CD4-positive, alpha-beta T cell treated with Interleukin-10 for 1 hour (primary cell): ENCODE measurements at places on chromosomes 1 and 21.

- no peak for DNase-seq
Measured at GRCh38 chr1:41442697-41443251, 41.7 kb downstream of the EDN2 start.

GRCh38 chr21:29448766-29449165 lies 150.0 kb downstream of the BACH1 start:
- no peak for DNase-seq

DNA sequence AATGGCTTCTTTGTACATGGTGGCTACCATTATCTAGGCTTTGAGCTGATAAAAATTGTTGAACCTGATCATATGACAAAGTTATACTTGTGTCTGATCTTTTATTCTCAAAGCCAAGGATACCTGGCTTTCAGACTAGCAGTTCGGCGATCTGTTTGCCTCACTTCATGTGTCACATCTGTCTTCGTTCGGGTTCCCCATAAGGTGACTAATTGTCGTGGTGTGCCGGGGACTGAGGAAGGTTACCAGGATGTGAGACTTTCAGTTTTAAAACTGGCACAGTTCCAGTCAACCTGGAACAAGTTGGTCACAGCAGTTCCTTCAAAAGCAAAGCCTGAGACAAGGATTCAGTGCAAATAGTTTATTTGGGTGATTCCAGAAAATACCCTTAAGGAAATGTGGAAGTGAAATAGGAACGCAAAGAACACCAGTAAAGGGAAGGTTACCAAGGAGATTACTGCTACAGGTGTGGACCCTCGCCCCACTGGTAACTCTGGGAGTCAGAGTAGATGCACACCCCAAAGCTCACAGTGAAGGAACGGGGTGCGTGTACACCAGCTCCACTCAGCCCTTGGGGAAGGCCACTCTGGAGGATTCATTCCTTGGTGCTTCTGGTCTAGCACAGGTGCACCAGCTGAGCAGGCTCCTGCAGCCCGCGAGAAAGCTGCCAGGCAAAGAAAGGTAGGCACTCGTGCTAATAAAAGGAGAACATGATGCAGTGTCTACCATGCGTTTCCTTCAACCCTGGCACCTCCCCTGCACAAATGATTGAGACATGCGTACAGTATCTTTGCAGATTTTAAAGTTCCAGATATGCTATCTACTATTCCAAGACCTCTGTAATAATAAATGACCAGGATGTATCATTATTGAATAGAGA lies 69.0 kb downstream of the VWA5B1 start:
- DNase-seq: no peak

- DNase-seq: no peak
Measured at GRCh38 chr1:85612704-85613361, 32.3 kb downstream of the CCN1 start.

DNA sequence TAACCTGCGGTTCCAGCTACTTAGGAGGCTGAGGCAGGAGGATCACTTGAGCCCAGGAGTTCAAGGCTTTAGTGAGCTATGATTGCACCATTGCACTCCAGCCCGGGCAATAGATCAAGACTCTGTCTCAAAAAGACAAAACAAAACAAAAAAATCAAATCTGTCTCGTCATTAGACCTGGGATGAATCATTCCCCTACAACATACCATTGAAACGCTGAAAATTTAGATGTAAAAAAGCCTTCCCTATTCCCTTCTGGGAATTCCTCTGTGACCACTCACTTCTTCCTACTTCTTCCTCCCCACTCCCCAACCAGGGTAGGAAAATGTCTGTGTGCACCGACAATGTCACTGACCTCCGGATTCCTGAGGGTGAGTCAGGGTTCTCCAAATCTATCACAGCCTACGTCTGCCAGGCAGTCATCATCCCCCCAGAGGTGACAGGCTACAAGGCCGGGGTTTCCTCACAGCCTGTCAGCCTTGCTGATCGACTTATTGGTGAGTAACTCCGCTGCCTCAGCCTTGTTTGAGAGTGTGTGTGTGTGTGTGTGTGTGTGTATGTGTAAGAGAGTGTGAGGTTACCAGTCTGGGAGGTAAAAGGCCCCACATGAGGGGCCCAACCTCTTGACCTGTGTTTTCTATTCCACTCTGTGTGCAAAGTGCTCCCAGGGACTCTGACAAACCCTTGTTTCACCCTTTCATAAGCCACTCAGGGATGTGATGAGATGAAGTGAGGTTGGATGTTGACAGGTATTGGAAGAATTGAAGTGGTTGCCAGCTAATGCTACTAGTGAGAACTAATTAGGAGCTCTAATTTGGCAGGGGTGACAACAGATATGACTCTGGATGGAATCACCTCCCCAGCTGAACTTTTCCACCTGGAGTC lies 16.3 kb upstream of the SARS1 start:
- no peak for DNase-seq

DNA sequence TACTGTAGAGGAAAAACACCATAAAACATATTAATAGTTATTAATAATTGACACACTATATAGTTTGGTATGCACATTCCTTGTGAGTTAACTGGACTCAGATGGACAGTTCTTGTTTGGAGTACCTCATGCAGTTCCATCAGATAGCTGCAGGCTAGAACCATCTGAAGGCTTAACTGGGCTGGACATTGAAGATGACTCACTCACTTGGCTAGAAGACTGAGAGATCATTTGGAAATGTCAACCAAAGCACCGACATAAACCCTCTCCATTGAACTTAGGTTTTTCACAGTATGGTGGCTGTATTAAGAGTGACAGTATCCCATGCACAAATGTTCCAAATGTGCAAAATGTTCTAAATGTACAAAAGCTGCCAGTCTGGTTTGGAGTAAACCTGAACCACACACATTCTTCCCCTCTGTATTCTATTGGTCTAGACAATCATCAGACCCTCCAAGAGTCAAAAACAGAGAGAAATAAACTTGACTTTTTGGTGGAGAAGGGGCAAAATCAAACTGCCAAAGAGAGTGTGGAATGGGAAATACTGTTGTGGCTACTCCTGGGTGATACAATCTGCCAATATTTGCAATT lies 708.4 kb downstream of the KCNT2 start:
- DNase-seq: no peak

GRCh38 chr21:34143685-34144182 lies 70.4 kb downstream of the MRPS6 start:
- no peak for DNase-seq

GRCh38 chr1:54397090-54397591 lies 9.1 kb downstream of the SSBP3 start:
- DNase-seq: no peak

DNA sequence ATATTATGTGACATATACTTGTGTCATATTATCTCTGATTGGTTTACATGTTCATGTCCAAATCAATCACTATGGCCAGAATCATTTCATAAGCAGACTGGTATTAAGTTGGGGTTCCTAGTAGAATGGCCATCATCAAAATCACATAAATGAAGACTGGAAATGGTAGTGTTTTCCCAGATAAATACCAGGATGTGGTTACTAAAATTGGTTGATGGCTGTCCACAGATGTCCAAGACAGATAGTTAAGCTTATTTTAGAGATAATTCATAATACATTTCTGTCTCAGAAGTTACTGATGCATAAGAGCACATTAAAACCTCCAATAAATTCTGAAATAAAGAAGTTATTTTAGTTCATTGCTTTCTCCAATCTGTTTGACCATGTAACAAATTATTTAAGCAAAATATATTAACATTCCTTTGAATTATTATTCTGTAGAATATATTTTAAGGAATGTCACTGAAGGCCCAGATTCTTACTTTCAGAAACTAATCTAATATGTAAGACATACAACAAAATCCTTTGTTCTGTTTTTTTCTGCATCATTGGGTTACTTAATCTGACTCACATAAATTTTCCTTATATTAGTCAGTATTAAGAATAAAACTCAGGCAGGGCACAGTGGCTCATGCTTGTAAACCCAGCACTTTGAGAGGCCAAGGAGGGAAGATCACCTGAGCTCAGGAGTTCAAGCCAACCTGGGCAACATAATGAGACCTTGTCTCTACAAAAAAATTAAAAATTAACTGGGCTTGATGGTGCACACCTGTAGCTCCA lies 483.9 kb downstream of the PTPRC start:
- no peak for DNase-seq

DNA sequence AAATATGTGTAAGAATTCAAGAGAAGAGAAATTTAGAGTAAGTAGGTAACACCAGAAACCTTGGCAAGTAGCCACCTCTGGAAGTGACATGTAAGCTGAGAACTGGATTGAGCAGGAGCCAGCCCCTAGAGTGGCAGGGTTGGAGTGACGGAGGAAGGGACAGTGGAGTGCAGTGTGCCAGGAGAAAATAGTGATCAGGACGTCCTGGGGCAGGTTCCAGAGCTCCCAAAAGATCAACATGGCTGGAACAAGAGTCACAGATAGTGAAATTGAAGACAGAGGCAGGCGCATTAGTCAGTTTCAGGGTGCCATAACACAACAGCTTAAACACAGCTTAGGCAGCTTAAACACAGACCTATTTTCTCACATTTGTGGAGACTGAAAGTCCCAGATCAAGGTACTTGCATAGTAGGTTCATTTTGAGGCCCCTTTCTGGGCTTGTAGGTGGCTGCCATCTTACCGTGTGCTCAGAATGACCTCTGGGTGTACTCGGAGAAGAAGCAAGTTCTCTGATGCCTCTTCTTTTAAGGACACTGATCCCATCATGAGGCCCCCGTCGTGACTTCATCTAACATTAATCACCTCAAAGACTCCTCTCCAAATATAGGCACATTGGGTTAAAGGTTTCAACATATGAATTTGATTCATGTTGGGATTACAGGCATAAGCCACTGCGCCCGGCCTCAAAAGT lies 37.2 kb downstream of the GNPAT start:
- DNase-seq: no peak

- no peak for DNase-seq
Measured at GRCh38 chr21:33035147-33035546, 9.4 kb downstream of the OLIG2 start.

DNA sequence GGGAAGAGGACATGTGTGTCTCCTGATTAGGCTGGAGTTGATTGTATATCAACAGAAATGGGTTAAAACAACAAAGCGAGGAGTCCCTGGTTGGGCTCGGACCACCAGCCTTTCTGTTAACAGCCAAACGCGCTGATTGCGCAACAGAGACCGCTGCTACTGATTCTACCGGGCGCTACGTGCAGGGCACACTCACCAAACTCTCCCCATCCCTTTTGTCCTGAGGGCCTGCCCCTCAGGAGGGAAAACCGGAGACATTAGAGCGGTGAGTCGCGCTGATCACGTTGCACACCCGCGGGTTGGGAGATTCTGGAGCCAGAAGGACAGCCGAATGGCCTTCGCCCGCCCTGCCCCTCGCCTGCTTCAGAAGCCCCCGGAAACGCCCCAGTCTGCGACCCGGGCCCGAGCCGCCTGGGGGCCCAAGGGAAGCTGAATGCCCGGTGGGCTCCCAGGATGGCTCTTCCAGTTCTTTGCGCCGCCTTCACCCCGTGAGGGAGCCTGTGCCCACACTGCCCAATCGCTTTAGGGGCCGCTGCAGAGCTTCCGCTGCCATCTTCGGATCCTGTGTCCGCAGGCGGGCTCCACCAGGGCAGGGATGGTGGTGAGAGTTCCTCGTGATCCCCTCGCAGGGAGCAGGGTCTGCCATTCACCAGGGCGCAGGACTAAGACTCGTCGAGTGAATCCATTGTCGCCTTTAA lies 165.4 kb upstream of the NBPF11 start:
- DNase-seq: no peak

GRCh38 chr1:115331558-115332331 lies 6.3 kb downstream of the NGF start:
- DNase-seq: no peak

DNA sequence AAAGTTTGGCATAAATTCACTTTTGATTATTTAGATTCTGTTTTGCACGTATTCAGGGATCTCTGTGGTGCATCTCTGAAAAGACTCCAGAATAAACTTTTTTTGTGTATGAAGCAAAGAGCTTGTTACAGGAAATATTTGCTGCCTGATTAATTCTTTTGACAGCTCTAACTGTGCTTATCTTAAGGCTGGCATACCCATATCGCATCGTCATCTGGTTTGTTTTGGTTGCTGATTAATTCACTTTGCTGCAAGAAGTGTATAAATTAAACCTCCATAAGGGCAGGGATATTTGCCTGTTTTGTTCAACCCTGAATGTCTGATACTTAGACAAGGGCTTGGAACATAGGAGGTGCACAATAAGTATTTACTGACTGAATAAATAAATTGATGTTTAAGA lies 17.5 kb upstream of the DUSP10 start:
- DNase-seq: no peak

DNA sequence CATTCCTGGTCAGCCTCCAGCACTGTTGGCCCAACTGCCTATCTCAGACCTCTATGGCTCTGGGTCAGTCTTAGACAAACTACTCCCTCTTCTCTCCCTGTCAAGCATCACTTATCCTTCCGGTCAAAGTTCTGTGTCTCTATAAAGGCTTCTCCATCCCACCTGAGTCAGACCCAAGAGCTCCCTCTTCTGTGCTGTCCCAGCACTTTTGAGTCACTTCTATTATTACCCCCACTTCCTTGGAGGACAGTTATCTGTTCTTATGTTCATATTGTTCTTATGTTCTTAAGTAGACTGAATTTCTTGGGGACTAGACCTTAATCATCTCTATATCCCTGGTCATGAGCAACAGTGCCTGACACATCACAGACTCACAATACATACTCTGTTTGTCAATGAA lies 29.2 kb upstream of the IL10 start:
- no peak for DNase-seq

- DNase-seq: no peak
Measured at GRCh38 chr1:175889848-175890247, 146.5 kb upstream of the TNR start.

DNA sequence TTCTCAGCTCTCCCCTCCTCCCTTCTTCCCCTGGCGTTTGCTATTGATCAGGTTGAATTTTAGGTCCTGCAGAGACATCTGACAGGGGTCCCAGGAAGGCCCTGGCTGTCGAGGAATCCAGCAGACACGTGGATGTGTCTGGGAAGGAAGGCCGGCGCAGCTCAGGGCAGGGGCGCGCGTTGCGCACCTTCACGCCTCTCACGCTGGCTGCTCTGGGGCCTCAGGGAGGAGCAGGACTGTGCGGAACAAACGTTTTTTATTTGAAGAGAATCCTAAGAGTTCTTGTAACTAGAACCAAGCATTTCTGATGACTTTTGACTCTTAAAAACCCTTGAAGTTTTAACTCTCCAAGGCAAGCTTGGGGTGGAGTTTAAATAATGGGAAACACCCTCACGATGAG lies 54.2 kb downstream of the SLC37A1 start:
- no peak for DNase-seq

DNA sequence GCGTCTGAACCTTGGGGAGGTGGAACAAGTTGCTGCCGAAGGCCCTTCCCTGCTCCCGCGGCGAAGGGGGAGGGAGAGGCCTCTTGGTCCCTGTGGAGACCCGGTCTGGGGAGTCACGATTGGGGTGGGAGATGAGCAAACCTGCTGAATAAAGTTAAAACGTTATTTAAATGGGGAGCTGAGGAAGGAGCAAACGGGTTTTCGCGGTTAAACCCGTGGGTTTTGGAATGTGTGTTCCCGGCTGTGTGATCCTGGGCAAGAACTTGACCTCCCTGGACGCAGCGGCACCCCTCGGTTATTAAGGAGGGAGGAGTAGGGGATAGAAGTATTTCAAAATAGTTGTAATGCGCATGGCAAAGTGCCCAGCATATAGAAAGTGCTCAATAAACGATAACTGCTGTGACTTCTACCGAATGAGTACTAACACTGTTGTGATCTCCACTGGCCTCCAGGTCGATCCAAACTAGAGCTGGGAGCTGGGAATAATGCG lies 3.4 kb downstream of the FAM110D start:
- no peak for DNase-seq

GRCh38 chr1:32020339-32020738 lies 6.7 kb downstream of the KHDRBS1 start:
- no peak for DNase-seq

GRCh38 chr1:8597455-8597854 lies 220.0 kb downstream of the RERE start:
- no peak for DNase-seq

- DNase-seq: no peak
Measured at GRCh38 chr1:113786069-113786468, 26.2 kb downstream of the RSBN1 start.
